CD8-positive, alpha-beta memory T cell (primary cell): ENCODE measurements at places on chromosomes 12 and 14. TPM values are rescaled to one million over a fixed set of nuclear protein-coding genes. Genes with fewer than 3 reads are reported as not detected.

Gene SERPINA3
- not detected for polyA plus RNA-seq

Gene SERPINA10
- not detected for polyA plus RNA-seq

DNA sequence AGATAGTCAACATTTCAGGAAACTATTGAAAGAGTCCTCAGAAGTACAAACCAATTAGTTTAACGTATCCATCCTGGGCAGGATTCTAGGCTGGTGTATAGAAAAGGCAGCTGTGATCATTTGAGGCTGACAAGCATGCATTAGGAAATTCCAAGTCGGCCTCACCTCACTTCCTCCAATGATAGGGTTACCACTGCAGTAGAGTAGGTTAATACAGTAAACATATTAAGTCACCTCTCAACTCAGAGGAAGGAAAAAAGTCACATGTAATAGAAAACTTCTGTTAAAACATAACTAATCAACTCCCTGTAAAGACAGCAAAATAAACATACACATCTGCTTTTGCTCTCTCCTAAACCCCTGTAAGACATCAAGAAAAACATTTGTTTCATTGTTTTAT, 33.5 kb downstream of the MED13L start:
- no peak for DNase-seq

GRCh38 chr14:72142328-72142727, 210.1 kb downstream of the RGS6 start:
- DNase-seq: no peak

DNA sequence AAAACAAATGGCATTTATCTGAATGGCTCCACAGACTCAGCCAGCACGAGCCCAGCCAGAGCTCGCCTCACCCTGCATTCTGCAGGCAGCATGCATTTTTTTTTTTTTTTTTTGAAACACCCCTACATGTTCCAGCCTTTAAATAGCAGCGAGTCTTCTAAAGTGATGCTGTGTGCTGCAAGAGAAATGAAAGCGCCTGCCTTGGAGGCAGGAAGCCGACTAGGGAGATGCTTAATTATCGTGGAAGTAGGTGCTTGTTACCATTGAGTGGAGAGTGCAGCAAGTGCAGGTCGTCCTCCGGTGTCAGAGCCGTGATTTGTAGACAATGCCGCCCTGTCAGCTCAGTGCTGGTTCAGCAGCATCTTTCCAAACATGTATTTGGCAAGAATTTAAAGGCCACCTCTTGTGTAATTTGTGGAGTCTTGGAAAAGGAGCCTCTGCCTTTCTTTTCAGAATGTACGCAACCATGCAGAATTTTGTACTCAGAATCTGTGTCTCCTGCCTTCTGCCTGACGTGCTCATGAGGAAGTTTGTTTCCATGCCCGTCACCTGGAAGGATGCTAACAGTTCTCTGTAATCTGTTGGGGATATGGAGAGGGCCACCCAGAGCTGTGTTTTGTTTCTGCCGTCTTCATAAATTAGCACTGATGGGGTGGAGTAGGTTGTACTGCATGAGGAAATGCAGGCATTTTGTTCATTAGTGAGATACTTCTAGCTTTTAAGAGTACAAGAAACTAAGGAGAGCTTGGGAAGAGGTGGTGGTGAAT, 345.9 kb upstream of the RGS6 start:
- DNase-seq: no peak

- DNase-seq: no peak
Observed at GRCh38 chr12:57188090-57188425, 28.5 kb upstream of the NXPH4 start.

Gene FAR2
- polyA plus RNA-seq: 4.0 TPM

Gene PLBD1
- not detected for polyA plus RNA-seq

- no peak for DNase-seq
Observed at GRCh38 chr12:104345234-104346066, 41.9 kb downstream of the EID3 start.

Gene LTB4R2
- polyA plus RNA-seq: 2.6 TPM

DNA sequence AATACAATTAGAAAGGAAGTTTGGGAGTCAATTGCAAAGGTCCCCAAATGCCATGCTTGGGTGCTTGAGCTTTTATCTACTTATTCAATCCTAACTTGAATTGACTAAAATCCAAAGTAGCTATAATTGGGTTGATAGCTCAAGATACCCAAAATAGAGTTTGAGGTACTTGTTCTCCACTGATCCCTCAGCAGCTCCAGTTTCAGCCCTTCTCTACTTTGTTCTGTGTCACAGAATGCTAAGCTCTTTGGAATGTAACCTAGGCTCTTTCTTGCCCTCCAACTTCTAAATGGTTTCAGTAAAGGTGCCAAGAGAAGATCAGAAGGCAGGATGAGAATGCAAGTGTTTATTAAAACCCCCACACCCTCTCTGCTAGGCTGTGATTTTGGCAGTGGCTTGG, 251.4 kb upstream of the CLEC14A start:
- no peak for DNase-seq

DNA sequence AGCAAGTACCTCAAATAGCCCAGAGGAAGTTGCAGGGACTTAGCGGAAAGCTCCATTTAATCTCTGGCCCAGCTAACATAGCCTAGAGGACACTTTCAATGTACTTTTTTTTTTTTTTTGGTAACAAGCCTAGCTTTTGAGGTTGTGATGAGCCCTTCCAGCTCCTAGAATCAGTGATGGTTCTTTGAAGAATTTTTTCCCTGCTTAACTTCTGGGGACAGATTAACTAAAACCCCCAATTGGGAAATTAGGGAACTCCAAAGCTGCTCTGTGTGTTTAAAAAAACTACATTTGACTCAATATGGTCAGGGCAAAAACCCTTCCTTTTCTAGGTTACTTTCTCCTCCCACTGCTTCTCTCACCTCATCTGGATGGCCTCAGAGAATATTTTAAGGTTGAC, 23.9 kb upstream of the ITGA5 start:
- no peak for DNase-seq

Gene LRP10
- polyA plus RNA-seq: 105 TPM

Gene MMP14
- polyA plus RNA-seq: not detected

Gene NOVA1
- polyA plus RNA-seq: not detected

Gene LTBP2
- polyA plus RNA-seq: 0.83 TPM

Gene FUT8
- polyA plus RNA-seq: 13.3 TPM

DNA sequence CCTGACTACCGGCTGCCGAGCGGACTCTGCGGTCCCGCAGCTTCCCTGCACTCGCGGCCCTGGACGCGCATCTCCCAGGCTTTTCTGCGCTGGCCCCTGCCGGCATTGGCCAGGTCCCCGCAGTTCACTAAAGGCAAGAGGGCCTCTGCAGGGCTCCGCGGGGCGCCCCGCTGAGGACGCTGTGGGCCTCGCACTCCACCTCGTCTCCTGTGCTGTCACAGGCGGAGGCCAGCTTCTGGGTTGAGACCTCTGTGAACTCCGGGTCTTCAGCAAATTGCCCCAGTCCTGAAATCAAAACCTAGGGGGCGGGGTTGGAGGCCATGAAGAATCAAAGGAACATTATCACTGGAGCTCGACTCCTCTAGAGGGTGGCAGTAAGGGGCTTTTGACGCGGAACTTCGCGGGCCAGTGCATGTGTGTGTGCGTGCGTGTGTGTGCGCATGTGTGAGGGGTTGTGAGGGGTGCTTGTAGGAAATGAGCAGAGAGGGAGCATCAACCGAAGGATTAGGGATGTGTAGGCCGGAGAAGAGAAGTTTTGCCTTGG, 68.5 kb upstream of the CAPRIN2 start:
- peak; percentile 50 for DNase-seq

- no peak for DNase-seq
Observed at GRCh38 chr14:92400579-92401444, 77.8 kb downstream of the SLC24A4 start.

Gene ATP5F1B
- 828 TPM for polyA plus RNA-seq

GRCh38 chr14:89767861-89768268, 186.7 kb downstream of the EFCAB11 start:
- peak; percentile 63 for DNase-seq

Gene FSCB
- not detected for polyA plus RNA-seq

Gene BMAL2
- 0.10 TPM for polyA plus RNA-seq

Gene IFI27
- 5.5 TPM for polyA plus RNA-seq

Gene ADSS1
- polyA plus RNA-seq: 1.6 TPM

GRCh38 chr12:28794211-28794610, 354.9 kb upstream of the FAR2 start:
- DNase-seq: no peak

GRCh38 chr14:59347915-59348314, 117.3 kb downstream of the GPR135 start:
- DNase-seq: no peak

Gene ITGB7
- 292 TPM for polyA plus RNA-seq

Gene PLXNC1
- 8.1 TPM for polyA plus RNA-seq
